ENCODE measurements at places on chromosomes 5 and 9.

DNA sequence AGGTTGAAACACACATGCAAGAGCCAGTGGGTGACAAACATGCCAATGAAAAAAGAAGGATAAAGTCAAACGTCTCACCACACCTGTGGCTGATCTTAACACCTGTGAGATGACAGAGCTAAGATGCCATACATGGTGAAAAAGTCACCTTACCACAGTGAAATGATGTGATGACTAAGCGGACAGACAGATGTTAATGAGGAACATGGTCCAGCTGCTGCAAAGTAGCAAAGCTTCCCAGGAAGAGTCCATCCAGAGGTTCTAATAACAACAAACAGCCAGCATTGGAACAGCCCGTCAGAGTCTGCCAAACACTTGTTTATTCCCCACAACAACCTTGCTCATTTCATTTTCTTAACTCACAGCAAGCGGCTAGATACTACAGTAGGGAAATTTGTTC lies 1.9 kb downstream of the KIAA1191 start:
- DNase-seq, result no peak

GRCh38 chr5:68628082-68628814 lies 412.7 kb downstream of the PIK3R1 start:
- no peak for DNase-seq

DNA sequence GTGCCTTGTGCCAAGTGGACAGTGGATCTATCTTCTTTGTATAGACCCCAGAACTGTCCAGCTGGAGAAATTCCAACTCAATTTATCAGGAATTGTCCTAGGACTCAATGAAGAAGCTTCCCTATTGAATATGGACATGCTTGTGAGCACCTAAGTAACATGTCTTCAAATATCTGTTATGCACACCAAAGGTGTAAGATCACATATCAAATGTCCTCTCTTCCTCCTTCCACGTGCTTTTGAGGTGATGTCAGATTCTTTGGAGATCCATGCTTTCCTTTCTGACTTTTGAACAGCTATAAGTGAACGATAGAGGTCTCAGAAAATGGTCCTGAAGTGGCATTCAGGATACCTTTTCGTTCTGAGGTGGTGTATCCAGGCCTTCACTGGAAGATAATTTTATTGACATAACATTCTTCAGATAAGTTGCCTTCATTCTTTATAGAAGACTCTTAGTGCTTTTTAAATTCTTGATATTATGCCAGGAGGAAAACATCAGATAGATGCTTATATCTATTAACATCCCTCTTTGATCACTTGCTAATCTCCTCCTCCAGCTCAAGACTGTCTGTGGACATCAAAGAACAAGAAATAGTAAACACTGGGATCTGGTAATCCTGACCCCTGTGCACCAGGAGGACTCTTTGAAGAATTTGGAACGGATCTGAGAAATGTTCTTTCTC lies 246.4 kb downstream of the SMARCA2 start:
- DNase-seq, result no peak

GRCh38 chr9:68500457-68501381 lies 40.0 kb downstream of the TMEM252 start:
- no peak for DNase-seq

- DNase-seq, result no peak
Observed at GRCh38 chr5:131377785-131378325, 114.0 kb downstream of the CDC42SE2 start.

DNA sequence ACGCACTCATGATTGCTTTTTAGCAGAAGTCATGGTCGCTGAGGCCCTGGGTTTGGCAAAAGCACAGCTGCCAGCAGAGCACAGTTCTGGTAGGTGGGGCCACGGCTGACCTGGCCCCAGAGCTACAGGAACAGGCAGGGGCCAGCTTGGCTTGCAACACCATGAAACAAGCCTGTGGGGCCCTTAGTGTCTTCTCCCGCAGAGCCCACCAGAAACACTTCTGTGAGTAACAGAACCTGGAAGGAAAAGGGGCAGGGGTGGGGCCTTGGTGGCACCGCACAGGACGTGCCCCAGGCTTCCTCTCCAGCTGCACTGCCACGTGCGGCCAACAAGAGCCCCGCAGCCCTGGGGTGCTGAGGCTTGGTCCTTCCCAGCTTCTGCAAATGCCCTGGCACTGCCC lies 4.8 kb downstream of the ASB6 start:
- DNase-seq, result peak; percentile 50

DNA sequence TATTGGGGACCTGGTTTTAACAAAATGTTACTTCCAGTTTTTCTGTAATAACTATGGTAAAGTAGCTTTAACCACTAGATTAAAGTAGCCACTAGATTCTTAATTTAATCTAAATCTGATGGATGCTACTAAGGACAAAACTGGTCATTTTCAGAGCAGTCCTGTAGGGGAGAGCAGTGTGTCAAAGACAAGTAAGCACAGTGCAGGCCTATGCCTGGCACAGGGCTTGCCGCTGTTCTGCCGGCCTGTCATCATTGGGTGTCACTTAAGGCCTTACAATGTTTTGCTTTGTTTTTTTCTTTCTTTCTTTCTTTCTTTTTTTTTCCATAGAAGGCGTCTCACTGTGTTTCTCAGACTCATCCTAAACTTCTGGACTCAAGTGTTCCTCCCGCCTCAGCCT lies 53.0 kb upstream of the NXNL2 start:
- DNase-seq, result no peak

- no peak for DNase-seq
Observed at GRCh38 chr5:8333485-8333884, 464.5 kb downstream of the MTRR start.

GRCh38 chr9:129852579-129852978 lies 17.3 kb downstream of the USP20 start:
- no peak for DNase-seq

DNA sequence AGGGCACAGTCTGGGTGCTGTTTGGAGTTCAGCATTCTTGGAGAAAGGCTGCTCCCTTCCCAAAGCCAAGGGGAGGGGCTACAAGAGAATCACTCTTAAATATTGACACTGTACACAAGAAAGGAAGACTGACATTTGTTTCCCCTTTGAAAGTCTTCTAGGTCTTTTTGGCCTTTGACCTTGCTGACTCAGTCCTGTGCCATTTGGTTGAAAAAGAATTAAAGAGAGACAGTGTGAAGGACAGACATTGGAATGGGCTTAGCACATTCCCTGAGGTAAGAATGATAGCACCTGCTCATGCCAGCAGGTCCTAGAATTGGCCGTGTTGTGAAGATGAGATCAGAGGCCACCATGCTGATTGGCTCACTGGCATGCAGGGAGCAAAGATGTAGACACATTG lies 271.4 kb upstream of the ZNF608 start:
- DNase-seq, result no peak

DNA sequence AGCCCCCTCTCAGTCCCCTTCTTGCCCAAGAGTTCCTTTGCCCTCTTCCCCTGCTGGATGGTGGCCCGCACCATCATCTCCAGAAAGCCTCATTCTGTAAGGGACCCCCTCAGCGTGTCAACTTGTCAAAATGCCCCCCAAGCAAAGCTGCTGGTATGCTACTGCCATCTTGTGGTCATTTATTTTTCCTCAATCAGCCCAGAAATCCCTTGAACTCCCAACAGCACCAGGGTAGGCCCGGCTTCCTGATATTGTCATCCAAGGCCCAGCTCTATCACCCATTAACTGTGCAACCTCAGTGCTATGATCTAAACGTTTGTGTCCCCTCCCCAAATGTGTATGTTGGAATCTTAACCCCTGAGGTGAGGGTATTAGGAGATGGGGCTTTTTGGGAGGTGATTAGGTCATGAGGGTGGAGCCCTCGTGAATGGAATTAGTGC lies 53.2 kb upstream of the FBXW11 start:
- DNase-seq, result peak; percentile 57

- DNase-seq, result no peak
Observed at GRCh38 chr5:139215107-139215975, 17.2 kb upstream of the SIL1 start.

DNA sequence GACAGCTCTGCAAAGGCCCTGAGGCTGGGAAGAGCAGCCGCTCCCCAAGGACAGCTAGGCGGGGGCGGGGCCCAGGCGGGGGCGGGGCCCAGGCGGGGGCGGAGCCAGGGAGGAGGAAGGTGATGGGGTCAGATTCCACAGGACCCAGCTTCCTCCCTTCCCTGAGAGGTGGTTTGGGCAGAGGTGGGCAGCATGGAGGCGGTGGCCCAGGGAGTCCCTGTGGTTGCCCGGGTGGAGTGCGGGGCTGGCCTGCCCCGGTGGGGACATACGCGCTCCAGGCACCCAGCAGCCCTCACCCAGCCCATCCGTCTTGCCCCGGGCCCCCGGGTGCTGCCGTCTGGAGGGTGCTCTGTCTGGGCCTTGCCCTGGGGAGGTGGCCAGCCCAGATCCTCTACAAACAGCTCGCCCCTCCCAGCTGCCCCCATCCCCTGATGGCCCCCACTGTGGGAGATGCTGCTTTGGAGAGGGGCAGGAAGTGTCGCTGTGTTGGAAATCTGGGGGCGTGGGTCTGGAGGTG lies 11.0 kb upstream of the RNU6ATAC start:
- peak; percentile 36 for DNase-seq

DNA sequence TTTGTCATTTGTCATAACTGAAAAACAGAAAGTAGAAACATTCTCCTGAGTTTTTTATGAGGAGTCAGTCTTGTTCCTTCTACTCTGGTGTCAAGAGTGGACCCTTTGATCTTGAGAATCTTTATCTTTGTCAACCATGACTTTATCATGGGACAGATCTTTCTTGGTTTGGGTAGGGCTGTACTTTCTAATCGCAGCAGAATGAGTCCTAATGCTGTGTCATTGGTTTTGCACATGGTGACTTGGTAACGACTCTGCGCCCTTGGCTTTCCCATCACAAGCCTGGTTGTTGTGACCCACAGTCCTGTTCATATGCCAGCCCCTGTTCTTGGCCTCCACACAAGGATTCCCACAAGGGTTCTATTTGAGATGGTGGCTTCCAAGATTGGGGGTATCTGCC lies 45.6 kb downstream of the AOPEP start:
- DNase-seq, result peak; percentile 67

GRCh38 chr5:112002376-112002775 lies 245.4 kb upstream of the NREP start:
- DNase-seq, result no peak

DNA sequence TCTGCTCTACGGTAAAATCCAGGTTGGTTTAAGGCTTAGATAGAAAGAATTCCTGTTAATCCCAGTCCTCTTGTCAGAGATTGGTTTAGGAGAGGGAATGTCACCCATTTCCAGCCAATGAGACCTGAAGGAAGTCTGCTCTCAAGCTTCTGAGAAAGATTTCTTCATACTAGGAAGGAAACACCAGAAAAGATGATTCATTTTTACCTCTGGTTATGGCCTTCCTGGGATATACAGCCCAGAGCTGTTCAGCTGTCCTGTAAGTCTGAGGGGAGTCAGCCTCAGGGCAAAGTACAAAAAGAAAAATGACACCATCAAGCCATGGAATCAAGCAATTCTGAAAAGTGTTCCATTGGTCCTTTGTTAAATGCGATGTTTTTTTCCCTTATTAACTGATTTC lies 18.6 kb upstream of the CFAP95 start:
- no peak for DNase-seq

- no peak for DNase-seq
Observed at GRCh38 chr9:95689669-95690068, 172.9 kb upstream of the PTCH1 start.

- no peak for DNase-seq
Observed at GRCh38 chr5:95976606-95977005, 15.0 kb upstream of the ELL2 start.

GRCh38 chr9:89978185-89978584 lies 373.4 kb downstream of the GADD45G start:
- DNase-seq, result no peak

DNA sequence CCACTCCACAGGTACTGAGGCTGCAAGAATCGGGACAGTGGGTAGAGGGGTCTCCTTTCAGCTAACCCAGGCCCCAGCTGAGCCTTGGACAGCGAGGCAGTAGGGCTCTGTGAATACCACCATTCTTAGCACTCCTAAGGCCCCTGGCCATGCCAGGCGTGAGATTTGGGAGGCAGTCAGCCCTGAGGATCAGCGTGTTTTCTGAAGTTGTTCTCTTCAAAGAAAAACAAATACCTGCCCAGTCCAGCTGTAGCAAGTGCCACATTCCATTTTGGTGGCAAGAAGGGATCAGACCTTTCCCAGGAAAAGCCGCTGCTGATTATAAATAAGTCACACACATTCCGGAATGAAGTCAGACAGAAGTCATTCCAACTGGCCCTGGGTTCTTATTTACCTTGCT lies 47.8 kb downstream of the RALGPS1 start:
- DNase-seq, result no peak

DNA sequence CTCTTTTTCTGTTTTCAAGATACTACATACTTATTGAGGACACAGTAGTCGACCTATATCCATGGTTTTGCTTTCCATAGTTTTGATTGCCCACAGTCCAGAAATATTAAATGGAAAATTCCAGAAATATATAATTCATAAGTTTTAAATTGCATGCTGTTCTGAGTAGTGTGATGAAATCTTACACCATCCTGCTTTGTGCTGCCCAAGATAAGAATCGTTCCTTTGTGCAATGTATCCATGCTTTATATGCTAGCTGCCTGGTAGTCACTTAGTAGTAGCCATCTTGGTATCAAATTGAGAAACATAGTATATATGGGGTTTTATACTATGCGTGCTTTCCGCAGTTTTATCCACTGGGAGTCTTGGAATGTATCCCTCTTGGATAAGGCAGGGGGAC lies 59.0 kb downstream of the CWC27 start:
- peak; percentile 7 for DNase-seq

GRCh38 chr9:81737871-81738507 lies 48.6 kb upstream of the TLE1 start:
- DNase-seq, result peak; percentile 53

DNA sequence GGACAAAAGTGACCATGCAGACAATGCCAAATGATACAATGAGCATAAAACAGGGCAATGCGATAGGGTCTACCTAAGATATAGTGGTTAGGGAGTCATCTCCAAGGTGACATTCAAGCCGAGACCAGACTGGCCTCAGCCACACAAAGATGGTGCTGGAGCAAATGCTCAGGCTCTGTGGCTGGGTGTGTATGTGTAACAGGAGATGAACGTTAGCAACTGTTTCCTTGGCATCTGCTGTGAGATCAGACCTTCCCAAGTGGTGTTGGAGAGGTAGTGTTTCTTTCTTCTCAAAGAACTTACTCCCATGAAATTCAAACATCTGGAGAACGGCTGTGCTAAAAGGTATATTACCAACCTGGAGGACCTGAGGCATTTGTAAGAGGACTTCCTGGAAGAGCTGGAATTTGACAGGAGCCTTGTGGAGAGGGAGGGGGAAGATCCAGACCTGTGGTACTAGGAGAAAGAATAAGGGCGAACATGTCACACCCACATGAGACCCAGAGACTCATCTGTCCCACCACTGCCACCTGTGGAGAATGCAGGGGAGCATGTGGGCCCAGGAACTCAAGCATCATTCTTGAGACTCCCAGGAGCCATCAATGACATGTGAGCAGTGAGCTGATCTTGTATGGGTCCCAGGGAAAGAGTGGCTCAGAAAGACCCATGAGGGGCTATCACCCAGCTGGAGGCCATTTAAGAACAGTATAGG lies 21.4 kb upstream of the ANXA6 start:
- no peak for DNase-seq

Data from hematopoietic multipotent progenitor cell treated with erythropoietin and hydrocortisone succinate and interleukin-3 and kit ligand, for 6 days (in vitro differentiated cells).